Coronary artery (tissue), 2 donors: ENCODE measurements at places on chromosomes 7 and 10.
A peak's percentile ranks its signal among the peaks of the same experiment; 100 is the strongest.

GRCh38 chr7:22581099-22581498 is 81.1 kb upstream of the STEAP1B start:
- DNase-seq, result no peak

DNA sequence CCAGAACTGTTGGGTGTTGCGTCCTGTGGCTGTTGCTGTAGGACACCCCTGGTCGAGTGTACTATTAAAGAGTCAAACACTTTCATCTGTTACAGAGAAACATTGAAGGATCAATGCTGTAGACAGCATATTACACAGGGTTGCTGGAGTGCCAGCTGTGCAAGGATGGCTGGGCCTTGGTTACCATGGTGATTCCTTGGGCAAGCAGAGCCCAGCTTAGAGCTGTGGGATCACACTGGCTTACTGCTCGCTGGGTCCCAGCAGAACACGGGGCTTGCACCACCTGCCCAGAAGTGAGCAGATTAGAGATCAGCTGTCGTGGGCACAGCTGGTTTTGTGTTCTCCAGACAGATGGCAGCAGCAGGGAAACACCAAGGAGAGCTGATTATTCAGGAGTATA is 76.0 kb downstream of the GPR141 start:
- DNase-seq, result no peak

GRCh38 chr10:5644930-5645329 is 21.5 kb downstream of the ASB13 start:
- DNase-seq, result no peak

DNA sequence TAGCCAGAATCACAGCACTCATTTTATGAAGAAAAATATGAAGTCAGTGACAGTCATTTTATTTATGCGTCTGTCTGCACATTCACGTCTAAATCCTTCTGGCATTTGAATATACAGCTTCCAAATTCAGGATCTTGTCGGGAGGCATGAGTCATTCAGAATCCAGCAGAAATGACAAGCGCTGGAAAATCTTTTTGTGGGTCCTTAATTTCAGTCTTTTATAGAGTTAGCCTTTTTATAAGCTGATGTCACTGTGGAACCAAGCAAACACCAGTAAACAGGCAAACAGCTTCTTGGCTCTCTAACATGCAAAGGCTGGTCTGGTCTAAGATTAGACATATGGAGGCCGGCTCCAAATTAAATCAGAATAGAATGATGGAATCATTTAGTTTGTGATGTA is 388.2 kb upstream of the TEX47 start:
- no peak for DNase-seq

GRCh38 chr7:87875151-87876039 is 765 bp downstream of the SLC25A40 start:
- DNase-seq, result peak; percentile 76

GRCh38 chr10:124394583-124394982 is 24.1 kb downstream of the OAT start:
- no peak for DNase-seq

GRCh38 chr10:14358886-14359573 is 28.3 kb upstream of the FRMD4A start:
- DNase-seq, result no peak

GRCh38 chr10:72754275-72755032 is 62.5 kb downstream of the MCU start:
- DNase-seq, result no peak

DNA sequence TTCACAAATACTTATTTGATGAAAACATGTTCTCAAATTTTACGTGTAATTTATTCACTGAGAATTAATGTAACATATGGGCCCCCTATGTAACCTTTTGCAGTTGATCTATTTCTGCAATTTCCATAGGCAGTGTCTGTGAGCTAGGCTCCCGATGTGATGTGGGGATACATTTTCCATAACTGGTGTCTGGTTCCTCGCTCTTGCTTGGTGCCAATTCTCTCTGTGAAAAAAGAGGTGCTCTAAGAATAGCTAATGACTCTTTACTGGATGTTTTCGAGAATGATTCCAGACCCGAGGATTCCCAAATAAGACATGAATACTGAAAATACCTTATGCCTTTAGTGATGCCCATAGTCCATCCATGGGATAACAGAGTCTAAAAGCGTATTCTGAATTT is 286.7 kb upstream of the FZD8 start:
- DNase-seq, result no peak

DNA sequence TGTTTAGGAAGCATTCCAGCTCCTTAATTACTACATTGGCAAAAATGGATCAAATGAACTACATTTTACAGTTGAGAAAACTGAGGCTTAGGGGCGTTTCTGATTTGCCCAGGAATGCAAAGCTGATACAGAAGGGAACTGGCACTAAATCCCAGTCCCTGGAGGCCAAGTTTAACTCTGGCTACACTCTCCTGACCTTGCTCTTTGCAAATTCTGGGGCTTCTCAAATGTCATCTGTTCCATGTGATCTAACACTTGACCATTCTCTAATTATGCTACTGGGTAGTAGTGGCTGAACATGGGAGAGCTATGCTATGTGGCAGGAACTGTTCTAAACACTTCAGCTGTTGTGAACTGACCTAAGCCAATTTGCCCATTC is 11.3 kb upstream of the HABP2 start:
- no peak for DNase-seq

DNA sequence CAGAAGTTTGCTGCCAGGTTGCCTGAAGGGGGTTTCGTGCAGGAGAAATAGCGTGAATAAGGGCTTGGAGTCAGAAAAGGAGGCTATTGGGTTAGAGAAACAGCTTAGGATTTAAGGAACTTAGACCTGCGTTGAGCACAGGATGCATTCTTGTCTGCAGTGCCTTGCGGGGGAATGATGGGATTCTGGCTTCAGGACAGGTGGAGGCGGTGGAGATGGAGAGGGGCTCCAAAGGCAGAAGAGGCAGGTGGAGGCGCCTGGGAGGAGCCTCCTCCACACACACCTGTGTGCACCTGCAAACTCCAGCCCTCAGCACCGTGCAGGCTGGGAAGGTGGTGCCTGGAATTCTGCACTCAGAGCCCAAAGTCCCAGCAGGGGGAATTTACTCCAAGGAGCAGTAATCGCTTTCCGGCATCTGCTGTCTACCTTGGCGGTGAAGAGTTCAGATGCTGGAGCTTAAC is 1.8 kb downstream of the CLIP2 start:
- DNase-seq, result no peak

DNA sequence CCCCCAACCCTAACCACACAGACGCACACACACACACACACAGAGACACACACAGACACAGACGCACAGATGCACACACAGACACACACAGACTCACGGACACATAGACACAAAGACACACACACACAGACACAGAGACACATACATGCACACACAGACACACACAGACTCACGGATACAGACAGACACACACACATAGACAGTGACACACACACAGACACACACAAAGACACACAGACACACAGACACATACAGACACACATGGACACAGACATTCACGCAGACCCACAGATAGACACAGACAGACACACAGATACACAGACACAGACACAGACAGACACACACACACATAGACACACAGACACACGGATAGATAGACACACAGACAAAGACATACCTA is 2.1 kb downstream of the CALML5 start:
- DNase-seq, result peak; percentile 28

DNA sequence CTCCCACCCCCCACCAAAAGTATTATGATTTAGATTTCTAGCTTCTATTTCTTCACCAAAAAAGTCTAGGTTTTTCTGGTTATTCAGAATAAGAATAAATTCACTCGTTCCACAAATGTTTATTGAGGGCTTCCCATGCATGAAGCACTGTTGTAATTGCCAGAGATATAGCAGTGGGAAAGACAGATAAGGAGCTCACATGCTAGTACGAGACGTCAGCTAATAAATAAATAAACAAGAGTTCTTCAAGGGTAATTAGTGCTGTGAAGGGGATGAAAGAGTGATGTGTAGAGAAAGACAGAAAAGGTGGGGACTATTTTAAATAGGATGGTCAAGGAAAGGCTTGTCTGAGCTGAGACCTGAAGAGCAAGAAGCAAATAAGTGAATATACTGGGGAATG is 38.1 kb upstream of the SEPTIN7 start:
- DNase-seq, result no peak

- no peak for DNase-seq
Measured at GRCh38 chr7:25132430-25132829, 7.4 kb upstream of the CYCS start.

GRCh38 chr10:69802424-69803161 is 887 bp downstream of the COL13A1 start:
- DNase-seq, result no peak
